ENCODE measurements at places on chromosomes 5 and 9.

DNA sequence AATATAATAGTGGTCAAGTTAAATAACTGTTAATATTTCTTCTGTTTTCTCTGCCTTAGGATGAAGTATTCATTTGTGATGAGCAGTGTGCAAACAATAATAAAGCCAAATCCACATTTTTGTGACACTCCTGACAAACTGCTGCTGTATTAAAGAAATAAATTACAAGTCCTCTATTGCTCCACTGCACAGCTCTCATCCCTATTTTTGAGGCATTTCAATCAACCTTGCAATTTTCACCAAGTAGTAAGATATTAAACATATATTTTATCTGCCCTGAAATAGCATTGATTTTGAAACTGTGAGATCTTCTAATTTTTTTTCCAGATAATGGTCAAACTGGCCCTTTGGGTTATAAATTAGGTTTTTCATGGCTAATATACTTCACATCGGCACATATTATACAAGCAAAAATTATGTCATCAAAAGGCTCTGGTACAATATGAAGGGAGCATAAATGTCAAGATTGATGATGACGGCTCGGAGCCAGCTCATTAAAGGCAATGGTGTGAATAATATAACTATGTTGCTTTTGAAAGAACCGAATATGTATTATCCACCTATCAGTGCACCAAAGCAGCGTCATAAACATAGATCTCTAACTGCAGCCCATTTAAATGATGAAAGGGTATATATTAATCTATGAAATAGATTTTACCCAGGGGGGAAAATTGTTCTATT lies 764.9 kb downstream of the DNAH5 start:
- DNase-seq, result no peak

DNA sequence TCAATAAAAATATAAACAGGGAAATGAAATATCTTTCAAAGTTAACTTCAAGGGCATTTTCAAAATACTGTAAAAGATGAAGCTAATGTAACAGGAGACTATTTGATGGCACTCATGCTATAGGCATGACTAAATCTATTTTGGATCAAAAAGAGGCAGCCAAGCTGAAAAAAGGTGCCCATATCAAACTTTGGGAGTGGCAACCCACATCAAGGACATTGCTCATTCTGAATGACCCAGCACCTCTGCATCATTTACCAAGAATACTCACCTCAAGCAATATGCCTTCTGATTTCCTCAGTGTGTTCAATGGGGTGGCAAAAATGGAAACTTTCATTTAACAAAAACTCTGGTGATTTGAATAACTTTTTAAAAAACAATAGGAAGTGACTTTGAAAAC lies 853.3 kb downstream of the TLE1 start:
- no peak for DNase-seq

GRCh38 chr9:34628656-34629490 lies at the start of gene ARID3C:
TSS of gene ARID3C (minus strand) at chr9:34629066. CDS start at chr9:34628014, 1,052 bp downstream.
- DNase-seq, result no peak

GRCh38 chr5:143182106-143182505 lies 221.4 kb downstream of the NR3C1 start:
- DNase-seq, result no peak

- DNase-seq, result no peak
These were observed 48.0 kb upstream of the FAM120AOS start for GRCh38 chr9:93501406-93501805.

DNA sequence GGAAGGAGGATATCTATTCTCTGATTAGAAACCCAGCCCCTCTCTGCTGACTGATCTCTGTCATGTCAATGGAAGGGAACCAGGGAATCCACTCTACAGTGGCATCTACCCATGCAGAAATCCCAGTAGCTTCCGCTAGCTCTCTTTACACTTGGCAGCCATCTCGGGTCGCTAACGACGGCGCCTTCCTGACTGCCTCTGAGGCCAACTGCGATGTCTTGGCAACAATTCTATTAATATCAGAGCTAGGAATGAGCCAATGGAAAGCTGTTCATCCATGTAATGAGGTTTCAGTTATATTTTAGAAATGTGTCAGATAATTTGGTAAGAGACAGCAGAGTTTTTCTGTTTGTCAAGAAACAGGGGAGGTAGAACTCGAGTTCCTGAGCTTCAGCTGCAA lies 67.6 kb upstream of the ATP10B start:
- no peak for DNase-seq

GRCh38 chr5:107501965-107502675 lies 168.6 kb downstream of the EFNA5 start:
- DNase-seq, result no peak

GRCh38 chr9:19875291-19875920 lies 86.6 kb upstream of the SLC24A2 start:
- DNase-seq, result no peak

GRCh38 chr5:94081088-94081487 lies 339.7 kb upstream of the POU5F2 start:
- no peak for DNase-seq

DNA sequence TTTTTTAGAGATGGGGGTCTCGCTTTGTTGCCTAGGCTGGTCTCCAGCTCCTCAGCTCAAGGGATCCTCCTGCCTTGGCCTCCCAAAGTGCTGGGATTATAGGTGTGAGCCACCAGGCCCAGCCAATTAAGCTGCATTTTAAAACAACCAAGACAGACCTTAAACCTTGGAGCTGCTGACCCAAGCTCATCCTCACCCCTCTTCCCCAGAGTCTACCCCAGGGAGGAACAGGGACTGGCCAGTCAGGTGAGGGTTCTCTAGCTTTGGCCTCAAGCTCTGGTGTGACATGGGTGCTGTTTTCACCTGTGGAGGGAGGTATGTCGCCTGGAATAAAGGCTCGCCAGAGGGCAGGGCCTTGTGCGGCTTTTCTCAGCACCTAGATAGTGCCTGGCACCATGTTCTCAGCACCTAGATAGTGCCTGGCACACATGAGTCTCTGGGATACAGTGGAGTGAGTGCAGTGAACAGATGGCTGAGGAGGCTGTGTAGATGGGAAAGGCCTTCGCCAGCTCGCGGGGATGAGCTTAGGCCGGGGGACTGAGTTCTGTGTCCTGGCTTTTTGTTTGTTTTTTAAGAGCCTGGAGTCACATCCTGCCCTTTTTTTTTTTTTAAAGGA lies 7.4 kb downstream of the CDK9 start:
- DNase-seq, result no peak

All from kidney epithelial cell (primary cell).